ENCODE measurements at places on chromosomes 3 and 15.
A peak's percentile ranks its signal among the peaks of the same experiment; 100 is the strongest.

DNA sequence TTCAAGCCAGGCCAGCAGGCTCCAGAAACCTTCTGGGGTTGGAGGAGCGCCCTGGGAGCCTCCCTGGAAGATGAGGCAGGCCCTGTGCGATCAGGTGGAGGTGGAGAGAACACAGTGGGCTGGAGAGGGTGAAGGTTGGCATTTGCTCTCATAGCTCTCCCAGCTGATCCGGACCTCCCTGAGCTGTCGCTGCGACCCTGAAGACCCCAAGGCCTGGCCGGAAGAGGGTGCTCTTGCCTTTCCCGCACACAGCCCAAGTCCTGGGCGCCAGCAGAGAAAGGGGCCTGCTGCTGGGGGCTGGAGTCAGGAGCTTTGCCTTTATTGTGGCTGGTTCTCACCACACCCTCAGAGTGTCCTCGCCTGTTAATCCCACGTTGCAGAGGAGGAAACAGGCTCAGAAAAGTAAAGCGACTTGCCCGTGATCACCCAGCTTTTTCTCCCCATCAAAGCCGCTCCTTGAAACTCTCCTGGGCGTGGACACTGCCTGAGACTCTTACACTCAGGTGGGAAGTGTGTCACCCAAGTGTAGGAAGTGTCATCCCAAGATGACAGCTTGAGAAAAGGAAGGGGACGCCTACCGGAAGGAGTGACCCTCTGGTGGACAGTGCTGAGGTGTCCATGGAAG, 8.6 kb upstream of the RPL29 start:
- no peak for DNase-seq

GRCh38 chr3:30628205-30628900, 22.0 kb downstream of the TGFBR2 start:
- DNase-seq: no peak

DNA sequence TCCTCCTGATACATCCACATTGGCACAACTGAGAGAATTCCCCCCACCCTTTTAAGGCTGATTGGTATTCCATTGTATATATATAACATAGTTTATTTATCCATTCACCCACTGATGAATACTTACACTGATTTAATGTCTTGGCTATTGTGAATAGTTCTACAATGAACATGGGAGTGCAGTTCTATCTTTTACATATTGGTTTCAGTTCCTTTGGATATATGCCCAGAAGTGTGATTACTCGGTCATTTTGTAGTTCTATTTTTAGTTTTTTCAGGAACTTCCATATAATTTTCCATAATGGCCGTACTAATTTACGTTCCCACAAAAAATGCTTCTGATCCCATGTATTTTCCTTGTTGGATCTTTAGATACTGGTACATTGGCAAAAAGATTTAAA, 135.3 kb downstream of the FMN1 start:
- no peak for DNase-seq

DNA sequence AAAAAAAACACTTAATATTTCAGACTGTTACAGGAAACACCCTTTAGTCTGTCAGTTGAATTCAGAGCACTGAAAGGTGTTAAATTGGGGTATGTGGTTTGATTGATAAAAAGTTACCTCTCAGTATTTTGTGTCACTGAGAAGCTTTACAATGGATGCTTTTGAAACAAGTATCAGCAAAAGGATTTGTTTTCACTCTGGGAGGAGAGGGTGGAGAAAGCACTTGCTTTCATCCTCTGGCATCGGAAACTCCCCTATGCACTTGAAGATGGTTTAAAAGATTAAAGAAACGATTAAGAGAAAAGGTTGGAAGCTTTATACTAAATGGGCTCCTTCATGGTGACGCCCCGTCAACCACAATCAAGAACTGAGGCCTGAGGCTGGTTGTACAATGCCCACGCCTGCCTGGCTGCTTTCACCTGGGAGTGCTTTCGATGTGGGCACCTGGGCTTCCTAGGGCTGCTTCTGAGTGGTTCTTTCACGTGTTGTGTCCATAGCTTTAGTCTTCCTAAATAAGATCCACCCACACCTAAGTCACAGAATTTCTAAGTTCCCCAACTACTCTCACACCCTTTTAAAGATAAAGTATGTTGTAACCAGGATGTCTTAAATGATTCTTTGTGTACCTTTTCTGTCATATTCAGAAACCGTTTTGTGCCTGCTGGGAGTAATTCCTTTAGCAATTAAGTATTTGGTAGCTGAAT, 17.9 kb downstream of the TMEM43 start:
- DNase-seq: no peak

GRCh38 chr3:165233501-165234195, 37.5 kb upstream of the SLITRK3 start:
- DNase-seq: no peak

DNA sequence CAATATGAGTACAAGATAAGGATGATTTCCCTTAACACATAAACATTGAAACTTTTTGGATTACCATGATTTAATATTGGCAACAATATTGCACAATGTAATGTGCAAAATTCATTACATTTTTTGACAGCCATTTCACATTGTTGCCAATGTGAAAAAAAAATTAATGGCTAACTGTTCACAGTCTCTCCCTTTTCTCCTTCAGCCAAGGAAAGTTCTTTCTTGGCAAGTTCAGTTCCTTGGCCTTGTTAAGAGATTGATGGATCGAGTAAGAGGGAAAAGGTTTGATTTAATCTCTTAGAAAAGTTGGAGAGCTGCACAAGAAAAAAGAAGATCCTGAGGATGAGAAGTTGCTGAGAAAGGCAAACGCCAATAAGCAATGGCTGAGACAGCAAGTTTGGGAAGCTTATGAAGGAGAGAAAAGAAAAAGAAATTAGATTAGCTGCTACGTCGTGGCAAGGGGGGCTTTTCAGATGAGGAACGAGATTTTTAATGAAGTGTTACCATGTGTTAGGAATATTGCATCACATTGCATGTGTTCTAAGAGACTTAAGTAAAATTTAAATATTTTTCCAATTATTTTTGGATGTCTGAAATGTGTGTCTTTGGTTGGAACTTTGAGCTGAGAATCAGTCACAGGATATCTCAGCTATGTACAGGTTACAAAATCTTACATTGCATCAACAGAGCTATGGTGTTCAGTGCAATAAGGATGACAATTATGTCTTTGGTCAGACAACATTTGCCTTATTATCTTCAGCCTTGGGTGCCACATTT, 61.4 kb upstream of the ZNF280D start:
- no peak for DNase-seq

DNA sequence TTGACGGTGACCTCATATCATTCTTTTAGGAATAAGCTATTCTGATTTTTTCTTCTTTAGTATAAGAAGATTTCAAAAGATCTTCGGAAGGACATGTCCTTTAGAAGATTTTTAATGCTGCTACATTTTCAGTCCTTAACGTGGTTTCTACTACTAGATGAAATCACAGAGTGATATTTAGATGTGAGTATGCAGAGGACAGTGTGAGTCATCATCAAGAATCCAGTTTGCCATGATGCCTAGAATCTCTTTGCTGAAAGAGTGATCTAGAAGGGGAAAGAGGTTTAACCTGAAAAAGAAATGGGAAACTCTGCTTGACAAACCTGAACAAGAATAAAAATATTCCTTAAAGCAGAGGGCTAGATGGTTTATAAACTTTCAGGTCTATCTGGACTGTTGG, 43.2 kb downstream of the SLC7A14 start:
- DNase-seq: no peak

DNA sequence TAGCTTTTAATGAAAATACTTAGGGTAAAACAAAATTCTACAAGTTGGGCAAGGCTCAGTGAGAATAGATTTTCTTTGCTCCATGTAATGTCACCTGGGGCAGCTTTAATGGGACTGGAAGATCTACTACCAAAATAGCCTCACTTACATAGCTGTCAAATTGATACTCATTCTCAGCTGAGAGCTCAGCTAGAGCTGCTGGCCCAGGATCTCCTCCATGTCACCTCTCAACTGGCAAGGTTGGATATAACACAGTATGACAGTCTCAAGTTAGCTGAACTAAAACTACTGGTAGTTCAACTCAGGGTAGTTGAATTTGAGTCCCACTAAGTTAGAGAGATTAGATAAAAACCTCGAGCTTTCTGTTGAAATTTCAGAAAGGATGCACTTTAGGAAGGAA, 218.5 kb upstream of the PLSCR5 start:
- no peak for DNase-seq

DNA sequence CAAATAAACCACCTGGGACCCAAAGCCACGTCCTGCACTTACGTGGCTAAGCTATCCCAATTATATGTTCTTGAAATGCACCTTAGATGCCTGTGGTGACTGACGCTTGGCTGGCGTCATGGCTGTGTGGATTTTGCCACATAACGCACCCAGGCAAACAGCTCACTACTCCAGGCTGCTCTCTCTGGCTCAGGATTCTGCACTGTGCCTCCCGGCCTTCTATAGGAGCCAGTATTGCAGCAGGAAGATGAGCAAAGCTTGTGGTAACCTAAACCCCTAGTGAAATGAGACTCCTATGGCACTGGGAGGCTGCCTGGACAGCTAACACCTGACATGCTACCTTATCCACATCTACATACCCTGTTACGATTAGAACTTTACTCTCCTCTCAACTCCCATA, 179.3 kb downstream of the THRB start:
- DNase-seq: no peak

DNA sequence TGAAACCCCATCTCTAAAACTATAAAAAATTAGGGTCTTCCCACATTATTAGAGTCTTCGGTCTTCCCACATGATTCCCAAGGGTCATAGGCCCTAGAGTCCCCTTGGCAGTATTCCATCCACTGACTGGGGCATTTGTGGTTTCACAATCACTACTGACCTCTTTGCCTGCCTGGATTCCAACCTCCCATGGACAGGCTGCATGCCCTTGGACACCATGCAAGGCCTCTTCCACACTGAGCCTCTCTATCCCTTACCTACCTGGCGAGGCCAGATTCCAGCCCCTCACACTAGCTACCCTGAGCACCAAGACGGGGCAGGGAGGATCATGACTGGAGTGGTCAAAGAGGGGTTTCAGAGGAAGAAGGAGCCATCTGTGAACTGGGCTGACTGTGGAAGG, 64.4 kb downstream of the SRGAP3 start:
- DNase-seq: no peak

DNA sequence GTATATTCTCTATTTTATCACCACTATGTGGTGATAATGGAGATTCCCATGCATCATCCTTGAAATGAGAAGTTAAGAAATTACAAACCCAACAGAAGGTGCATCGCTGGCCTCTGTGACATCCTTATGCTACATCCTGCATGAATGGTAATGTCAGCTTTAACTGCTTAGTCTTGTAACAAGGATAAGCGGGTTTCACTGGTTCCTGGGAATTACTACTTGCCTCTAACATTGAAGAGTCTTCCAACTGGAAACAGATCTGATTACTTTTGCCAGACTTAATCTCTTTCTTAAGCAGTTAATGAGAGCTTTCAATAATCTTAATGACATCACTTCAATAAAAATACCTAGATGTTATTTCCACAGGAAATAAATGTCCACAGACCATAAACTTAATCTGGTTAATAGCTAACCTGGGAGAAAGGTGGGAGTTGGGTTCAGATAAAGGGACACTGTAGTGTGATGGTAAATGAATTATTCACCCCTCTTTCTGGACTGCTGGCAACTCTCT, 44.0 kb downstream of the FMN1 start:
- no peak for DNase-seq

DNA sequence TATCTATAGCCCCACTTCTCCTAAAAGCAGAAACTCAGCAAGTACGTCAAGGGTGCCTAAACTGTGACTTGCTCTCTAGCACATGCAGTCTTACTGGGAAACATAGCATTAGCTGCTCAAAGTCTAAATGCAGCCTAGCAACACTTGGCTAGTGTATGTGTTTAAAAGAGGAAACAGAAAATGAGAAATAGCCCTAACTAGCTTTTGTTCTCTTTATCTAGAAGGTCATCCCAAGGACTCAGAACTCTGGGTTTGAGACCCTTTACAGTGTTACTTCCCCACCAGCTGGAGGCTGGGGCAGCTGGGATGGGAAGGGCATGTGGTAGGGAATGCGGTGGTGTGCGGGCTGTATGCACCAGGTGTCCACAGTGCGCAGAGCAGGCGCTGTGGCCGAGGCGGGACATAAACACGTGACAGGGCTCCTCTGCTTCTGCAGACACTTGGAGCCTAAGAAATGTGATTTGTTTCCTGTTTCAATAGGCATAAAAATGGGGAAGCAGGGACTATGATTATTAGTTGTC, 13.3 kb downstream of the ETV5 start:
- peak; percentile 14 for DNase-seq

- DNase-seq: no peak
Observed at GRCh38 chr3:14988988-14989394, 41.6 kb downstream of the NR2C2 start.

GRCh38 chr3:106850437-106850836, 526.8 kb upstream of the CCDC54 start:
- no peak for DNase-seq

DNA sequence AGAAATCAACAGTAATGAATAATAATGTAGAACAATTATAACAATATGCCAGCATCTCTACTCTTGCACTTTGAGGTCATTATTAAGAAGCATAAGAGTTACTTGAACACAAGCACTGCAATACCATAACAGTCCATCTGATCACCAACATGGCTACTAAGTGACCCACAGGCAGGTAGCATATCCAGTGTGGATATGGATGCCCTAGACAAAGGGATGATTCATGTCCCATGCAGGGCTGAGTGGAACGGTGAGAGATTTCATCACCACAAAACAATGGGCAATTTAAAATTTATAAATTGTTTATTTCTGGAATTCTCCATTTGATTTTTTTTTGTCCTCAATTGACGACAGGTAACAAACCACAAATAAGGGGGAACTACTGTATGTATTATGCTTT, 107.7 kb upstream of the TSC22D2 start:
- no peak for DNase-seq

DNA sequence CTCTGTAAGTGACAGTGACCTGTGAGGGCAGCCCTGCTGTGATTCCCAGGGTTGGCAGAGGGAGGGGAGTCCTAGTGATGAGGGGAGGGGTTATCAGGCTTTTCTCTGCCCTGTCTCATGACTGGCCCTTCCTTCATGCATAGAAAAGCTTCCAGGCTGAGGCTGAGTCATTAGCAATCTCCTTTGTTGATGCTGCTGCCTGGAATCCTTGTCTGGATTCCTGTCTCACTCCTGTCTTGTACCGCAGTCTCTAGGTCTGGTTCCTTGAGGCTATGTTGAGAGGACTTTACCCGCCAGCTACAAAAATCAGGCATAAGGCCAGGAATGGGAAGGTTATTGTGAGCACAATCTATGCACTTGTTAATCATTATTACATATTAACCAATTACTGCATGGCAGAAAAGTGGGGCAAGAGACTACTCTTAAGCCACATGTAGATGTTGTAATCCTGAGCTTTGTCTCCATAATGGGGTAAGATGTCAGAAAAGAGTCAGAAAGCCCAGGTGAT, 7.2 kb downstream of the KLHL6 start:
- no peak for DNase-seq

DNA sequence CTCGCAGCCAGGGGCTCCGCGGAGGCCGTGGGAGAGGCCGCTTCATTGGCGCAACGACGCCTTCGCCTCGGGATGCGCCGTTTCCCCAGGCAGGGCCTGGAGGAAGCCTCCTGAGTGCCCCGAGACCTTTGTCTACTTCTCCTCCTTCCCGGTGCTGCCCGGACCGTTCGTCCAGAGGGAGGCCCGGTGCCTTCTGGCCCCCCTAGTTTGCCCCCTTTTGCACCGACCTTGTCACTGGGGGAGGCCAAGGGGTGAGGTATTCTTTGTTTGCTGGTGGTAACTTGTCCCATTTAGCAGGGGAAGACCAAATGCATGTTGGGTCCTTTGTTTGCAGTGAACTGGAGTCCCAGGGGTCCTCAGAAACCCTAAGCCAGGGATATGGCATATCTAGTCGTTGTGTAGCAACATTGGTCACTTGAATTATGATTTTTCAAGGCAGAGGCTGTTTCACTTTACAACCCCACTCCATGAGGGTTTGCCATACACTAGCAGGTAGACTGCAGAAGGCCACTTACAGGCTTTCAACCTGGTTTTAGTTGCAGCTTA, 615 bp downstream of the DHX30 start:
- DNase-seq: no peak
